ENCODE measurements at places on chromosomes 7 and 10.

GRCh38 chr10:112835217-112835715 is 114.8 kb upstream of the TCF7L2 start:
- no peak for DNase-seq

DNA sequence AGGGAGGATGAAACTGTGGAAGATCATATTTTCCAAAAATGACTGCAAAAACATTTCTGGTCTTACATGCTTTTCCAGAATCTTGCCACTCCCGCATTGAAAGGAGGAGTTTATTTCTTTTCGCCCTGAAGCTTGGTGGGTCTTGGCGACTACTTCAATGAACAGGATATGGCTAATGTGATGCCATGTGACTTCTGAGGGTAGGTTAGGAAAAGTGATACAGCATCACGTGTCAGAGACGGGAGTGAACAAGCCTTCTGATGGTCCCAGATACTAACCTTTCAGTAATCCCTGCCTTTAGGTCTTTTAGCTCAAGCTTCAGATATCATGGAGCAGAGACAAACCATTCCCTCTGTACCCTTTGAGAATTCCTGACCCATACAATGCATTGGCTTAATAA is 192.2 kb upstream of the HPS1 start:
- no peak for DNase-seq

DNA sequence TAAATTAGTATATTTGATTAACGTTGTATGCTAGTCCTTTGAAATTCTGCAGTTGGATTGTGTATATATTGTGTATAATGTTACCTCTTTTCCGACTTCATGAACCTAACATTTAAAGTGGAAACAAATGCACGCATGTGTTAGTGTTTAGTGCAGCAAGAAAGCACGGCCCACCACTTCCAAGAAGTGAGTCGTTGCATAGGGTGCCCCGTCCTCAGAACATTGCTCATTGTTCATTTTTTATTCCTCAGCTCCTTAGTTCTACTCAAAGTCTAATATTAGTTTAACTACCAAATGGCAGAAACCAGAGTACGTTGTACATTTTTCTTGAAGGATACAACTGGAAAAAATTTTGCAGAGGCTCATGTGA is 407.6 kb downstream of the AUTS2 start:
- DNase-seq = no peak

GRCh38 chr10:63829020-63829419 is 307.8 kb downstream of the REEP3 start:
- DNase-seq = no peak

GRCh38 chr7:42238709-42239366 is 1.8 kb upstream of the GLI3 start:
- DNase-seq = no peak

All from D341Med (cell line).